RWPE2 (cell line): ENCODE measurements at places on chromosomes 16 and 17.

DNA sequence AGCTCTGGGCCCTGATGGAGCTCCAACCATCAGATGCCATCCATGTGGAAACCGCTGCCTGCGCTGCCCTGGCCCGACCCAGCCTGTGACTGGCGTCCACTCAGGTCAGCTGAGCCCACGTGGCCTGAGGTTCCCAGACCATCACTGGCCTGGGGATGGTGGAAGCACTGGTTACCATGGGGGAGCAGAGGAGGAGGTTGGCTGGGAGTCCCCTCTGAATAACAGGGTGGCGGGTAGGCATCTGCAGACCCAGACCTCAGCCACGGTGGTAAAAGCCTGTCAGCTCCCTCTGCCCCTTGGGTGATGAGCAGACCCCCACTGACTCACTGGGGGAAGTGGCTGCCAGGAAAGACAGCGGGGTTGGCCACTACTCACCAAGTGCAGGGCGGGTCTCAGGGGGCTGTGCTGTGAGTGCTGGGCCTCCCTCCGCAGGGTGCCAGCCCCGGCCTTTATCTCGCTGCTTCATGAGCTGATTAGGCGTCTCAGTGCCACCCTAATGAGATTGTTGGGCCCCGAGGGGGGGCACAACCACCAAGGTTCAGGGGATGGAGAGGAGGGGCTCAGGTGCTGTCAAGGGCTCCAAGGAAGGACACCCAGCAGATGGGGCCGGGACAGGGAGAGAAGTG, at the start of gene PDE6G:
PDE6G (minus strand) TSS at position 425 of the 626 bp plus-strand sequence. CDS start 3,237 bp downstream, outside the sequence.
- no peak for DNase-seq

DNA sequence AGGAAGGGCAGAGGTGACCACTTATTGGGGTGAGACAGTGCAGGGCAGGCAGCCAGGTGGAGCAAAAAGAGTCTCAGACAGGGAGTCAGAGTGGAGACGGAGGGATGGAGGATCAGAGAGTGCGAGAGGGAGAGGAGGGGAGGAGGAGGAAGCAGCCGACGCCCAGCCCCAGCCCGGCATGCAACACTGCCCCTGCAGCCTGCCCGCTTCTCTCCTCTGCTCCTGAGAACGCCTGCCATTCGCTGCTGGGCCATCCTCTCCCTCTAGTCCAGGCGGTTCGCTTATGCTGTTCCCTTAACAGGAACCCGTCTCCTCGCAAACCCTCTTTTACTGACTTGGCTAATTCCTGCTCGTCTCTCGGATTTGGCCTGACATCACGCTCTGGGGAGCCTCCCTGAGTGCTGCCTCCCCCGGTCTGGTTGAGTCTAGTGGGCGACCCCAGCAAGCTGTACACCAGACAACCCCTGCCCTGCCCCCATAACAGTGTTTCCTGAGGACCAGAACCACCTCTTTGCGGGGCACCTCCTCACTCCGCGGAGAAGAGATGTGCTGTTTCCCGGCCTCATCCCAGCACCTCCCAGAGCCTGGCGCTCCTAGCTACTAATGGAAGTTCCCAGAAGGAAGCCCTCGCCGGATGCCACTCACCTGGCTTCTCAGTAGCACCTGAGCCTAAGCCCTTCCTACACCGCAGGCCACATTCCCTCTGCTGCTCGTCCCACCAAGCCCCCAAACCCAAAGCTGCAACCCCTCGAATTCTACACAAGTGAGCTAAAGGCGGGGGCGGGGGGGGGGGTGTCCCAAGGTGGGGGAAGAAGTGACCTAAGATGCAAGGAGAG, 61.2 kb upstream of the CCL1 start:
- DNase-seq: no peak

DNA sequence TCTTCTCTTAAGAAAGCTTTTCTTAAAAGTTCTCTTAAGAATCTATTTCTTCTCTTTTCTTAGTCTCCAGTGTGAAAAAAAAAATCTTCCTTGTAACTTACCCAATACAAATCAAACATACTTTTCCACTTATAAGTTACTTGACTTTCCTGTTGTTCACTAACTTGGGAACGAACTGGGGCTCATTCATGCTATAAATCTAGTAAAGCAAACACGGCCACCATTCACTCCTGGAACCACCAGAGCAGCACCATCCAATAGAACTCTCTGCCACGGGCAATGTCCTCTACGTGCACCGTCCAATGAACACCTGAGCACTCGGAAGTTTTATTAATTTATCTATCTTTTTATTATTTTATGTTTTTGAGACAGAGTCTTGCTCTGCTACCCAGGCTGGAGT, 20.8 kb downstream of the SRP68 start:
- DNase-seq: no peak

GRCh38 chr17:35372846-35373533, 431 bp downstream of the SLFN11 start:
- no peak for DNase-seq

DNA sequence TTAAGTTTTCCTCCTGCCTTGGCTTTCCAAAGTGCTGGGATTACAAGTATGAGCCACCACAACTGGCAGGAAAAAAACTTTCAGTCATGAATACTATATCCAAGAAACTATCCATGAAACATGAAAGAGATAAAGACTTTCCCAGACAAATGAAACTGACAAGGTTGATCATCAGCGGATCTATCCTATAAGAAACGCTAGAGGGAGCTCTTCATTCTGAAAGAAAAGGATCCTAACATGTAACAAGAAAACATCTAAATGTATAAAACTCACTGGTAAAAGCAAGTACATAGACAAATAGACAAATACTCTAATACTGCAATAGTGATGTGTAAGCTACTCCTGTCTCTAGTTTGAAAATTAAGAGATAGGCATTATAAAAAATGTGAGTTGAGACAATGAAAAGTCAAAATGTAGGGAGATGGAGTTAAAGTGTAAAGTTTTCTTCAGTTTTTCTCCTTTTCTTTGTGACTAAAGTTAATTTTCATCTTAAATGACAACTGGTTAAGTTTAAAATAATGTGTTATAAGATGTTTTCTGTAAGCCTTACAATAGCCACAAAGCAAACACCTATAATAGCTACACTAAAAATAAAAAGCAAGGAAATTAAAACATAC, 79.6 kb upstream of the TEKT1 start:
- DNase-seq: no peak

DNA sequence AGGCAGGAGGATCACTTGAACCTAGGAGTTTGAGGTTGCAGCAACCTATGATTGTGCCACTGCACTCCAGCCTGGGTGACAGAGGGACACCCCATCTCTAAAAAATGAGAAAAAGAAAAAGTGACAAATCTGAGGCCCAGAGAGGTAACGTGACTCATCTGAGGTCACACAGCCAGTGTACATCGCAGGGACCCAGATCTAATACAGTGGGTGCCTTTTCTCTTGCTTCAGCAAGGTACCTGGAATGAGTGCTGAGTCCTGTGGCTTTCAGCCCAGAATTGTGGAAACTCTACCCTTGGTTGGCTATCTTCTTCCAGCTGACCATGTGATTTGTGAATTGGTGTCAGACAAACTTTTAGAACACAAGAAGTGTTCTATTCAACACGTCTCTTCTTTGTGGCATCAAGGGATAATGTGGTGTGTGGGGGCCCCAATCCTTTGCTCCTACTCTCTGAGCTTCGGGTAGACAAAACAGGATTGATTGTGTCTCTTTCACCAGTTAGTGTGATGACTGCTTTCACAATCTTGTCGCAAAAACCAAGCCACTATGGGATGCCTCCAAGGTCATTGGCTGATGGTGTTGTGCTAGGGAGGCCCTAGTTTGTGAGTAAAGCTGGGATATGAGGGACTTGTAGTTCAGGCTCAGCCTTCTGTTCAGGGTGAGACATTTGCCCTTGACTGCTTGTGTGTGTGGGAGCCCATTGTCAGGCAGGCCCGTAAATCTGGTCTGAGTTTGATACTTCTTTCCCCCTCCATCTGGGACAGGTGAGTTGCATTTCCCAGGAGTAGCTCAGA, 71.0 kb downstream of the MSI2 start:
- no peak for DNase-seq

DNA sequence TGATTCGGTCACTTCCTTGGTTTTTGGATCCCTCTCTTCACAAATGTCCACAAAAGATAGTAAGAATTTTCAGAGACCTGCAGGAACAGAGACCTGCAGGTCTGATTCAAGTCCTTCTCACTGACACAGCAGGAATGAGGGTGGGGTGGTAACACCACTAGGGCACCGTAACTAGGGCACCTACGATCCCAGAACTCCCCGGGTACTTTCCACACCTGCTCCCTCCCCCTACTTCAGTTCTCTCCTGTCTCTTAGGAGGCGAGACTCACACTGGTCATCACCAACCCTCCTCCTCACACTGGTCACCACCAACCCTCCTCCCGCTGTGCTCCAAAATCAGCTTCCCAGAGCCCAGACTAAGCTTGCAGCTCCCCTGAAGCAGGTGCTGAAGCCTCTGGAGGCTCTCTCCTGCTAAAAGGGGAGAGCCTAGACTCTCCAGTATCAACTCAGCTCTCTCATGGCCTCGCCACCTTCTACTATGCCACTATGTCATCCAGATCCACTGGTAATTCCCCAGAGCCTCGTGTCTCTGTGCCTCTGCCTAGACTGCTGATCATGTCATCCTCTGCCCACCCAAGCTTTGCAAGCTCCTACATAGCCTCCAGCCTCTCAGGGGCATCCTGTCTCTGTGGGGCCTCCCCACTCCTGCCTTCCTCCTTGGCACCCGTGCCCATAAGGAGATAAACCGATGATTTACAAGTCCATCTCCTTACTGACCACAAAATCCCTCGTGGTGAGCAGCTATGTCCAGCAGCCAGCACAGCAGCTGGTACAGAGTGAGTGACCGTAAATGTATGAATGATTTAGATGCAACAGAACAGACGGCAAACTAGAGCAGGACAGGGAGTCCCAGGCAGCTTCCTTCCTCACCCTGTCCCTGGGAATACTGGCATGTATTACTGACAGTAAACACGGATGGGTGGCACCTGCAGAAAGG, 63.4 kb upstream of the GSG1L start:
- no peak for DNase-seq

- no peak for DNase-seq
Observed at GRCh38 chr16:57893217-57893558, 77.7 kb downstream of the CNGB1 start.

DNA sequence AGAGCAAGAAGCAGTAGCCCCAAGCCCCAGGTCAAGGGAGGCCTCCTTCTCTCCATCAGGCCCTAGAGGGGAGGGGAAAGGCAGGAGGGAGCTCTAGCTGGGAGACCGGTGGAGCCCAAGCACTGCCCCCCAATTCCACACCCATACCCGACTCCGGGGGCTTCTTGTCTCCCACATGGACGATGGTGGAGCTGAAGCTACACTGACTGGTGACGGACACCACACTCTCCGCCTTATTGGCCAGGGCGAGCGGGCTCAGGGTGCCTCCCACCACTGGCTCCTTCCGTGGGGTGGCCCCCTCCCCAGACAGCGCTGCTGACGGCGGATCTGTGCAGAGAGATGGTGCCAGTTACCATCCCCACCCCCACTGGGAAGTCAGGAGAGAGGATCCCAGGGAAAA, 6.4 kb downstream of the PER1 start:
- DNase-seq: no peak

DNA sequence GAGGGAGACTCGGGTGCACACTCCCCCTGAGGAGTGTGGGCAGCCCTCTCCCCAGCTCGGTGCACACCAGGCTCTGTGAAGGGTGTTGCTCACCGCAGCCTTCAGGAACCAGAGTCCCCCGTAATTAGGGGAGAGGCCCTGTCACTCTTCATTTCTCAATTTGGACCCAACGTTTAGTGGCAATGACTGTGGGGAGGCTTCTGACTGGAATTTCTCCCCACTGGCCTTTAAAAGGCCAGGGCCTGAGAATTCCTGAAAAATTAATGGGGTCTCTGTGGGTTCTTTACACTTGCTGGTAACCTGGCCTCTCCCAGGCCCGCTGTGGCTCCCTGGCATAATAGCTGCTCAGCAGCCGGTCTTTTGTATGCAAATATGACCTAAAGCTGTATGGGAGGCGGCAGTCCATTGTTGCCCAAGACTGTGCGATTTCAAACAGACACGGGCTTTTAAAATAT, 209.7 kb downstream of the MSI2 start:
- DNase-seq: no peak

GRCh38 chr17:75535119-75535537, 9.6 kb downstream of the LLGL2 start:
- no peak for DNase-seq

GRCh38 chr16:77589071-77589765, 133.1 kb upstream of the NUDT7 start:
- DNase-seq: no peak

DNA sequence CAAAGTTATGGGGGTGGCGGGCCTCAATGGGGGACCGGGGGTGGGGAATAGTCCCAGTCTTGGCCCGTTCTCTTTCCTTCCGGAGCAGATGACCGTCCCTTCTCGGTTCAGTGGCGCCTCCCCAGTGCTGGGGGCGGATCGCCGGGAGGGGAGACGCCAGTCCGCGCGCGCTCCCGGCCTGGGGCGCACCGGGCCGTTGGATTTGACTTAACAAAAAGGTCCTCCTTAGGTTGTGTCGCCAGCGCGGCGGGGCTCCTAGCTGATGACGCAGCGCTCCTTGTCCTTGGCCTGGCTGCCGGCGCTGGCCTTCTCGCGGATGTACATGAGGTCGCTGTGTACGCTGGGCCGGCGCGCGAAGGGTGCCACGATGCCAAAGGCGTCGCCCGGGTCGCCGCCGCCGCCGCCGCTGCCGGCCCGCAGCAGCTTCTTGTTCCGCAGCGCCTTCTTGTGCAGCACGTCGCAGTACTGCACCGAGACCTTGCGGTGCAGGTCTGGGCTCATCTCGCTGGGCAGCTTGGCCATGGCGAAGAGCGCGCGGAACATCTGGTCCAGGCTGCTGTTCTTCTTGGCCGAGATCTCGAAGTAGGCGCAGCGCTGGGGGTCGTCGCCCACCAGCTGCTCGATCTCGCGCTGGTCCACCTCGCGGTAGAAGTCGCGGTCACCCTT, 1.2 kb downstream of the RASD1 start:
- peak; percentile 40 for DNase-seq

DNA sequence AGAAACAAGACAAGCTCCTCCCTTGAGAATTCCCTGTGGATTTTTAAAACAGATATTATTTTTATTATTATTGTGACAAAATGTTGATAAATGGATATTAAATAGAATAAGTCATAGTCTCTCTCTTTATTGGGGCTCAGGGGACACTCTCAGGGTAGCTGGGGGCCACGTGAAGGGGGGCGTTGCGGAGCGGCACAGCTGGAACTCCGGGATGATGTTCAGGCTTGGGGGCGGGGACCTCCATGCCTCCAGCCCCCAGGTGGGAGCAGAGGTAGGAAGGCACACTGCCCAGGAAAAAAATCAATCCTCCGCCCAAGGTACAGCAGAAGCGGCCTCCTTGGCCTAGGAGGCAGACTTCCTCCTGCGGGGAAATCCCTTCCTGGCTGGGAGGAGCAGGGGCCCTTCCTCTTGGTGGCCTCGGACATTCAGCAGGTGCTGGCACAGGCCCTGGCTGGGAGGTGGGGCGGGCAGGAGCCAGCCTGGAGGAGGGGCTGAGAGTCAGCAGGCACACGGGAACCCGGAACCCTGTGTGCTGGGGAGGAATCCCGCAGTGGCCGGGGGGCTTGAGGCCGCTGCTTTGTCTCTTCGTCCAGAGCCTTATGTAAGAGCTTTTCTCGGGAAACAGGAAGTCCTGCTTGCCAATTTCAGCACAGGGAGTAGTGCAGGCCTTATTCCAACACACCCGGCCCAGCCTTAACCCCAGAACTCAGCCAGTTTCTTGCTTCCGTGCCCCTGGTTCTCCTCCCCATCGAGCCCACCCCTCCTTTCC, 591 bp upstream of the TNFSF13 start:
- DNase-seq: no peak

- DNase-seq: no peak
Observed at GRCh38 chr17:52470553-52470952, 312.0 kb upstream of the CA10 start.

GRCh38 chr17:34884597-34884996, 76.7 kb downstream of the CCT6B start:
- DNase-seq: no peak

- no peak for DNase-seq
Observed at GRCh38 chr17:44601973-44602372, 44.7 kb downstream of the FZD2 start.
